ENCODE measurements at places on chromosomes 1 and 21. TPM values are rescaled to one million over a fixed set of nuclear protein-coding genes. Genes with fewer than 3 reads are reported as not detected.

DNA sequence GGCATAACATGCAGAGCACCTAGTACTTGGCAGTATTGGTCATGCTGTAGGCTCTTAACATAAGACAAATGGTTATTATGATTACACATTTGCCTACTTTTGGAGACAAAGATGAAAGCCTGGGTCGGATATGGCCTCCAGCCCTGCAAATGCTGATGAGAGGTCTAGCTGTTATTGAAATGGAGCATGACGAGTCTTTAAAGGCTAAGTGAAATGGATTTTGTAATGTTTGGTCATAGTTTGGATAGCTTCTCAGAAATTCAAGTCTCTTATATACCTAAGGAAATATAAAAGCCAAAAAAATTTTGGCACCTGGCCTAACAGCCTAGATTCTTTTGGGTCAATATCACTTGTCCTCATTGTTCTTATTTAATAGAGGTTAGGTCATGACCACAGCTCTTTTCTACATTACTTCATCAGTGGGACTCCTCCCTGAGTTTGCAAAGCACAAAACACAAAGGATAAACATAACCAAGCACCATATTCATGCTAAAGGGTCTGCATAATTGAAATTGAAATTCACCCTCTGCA is 69.2 kb upstream of the WLS start:
- H3K27me3 ChIP-seq: no peaks in the 10 kb centered on the region
- no peaks in the 10 kb centered on the region for H3K4me1 ChIP-seq
- H3K36me3 ChIP-seq: no peaks in the 10 kb centered on the region

GRCh38 chr1:169707912-169708604 is 3.4 kb downstream of the SELL start:
- H3K36me3 ChIP-seq: peaks cover 58% of the 10 kb centered on the region
- peak overlapping the region; percentile 81 for H3K4me3 ChIP-seq
- no peaks in the 10 kb centered on the region for H3K27me3 ChIP-seq

YBX1 gene
- total RNA-seq: 1,441 TPM

DNA sequence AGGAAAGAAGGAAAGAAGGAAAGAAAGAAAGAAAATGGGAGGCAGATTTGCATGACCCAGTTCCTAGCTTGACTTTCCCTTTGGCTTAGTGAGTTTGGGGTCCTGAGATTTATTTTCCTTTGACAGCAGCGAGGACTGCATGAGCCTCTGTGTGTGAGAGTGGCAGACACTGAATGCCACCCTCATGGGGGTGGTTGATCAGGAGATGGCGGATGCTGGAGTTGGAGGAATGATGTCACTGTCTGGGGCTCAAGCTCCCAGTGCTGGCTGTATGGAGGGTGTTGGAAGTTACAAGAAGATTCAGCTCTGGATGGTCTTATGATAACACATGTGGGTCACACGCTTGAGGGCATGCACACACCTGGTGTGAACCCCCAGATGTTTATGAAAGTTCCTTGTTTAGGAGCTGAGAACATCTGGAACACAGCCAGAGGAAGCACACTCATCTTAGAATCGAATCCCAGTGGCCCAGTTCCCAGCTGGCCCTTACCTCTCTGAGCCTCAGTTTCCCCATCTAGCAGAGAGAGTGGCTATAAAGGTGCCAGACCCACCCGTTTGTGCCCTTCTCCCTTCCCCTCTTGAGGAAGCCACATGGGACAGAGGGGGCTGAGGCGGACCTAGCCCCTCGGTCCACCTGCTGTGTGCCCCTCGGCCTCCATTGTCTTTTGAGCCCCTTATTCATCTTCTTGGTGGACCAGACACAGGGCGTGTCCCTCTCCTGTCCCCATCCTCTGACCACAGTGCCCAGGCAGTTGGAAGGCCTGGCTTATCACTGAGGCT is 5.7 kb downstream of the PADI4 start:
- DNase-seq: no peak
- peaks cover 14% of the 10 kb centered on the region for H3K27me3 ChIP-seq
- no peak overlapping the region for H3K27ac ChIP-seq
- peaks cover 4% of the 10 kb centered on the region for H3K4me1 ChIP-seq

ARID4B gene
- 30.6 TPM for total RNA-seq
